ENCODE measurements at places on chromosomes 11 and 22. TPM values are rescaled to one million over a fixed set of nuclear protein-coding genes. Genes with fewer than 3 reads are reported as not detected.
A peak's percentile ranks its signal among the peaks of the same experiment; 100 is the strongest.

DNA sequence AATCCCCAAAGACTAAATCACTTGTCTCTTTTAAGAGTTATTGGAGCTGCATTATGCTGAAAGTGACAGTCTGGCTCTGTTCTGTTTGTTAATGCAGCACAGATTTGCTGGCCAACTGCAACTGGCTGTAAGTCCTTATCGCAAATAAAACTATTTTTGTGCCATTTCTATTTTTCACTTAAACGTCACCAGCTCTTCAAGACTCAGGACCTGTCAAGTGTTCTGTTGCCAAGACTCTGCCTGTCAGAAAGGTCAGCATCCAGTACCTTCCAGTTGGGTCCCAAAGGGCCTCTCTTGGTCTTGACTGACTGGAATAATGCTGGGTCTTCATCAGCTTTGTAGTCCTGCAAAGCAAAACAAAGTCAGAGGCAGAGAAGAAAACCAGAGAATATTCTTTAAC lies 45.6 kb downstream of the PITPNB start:
- no peak for DNase-seq

PANX3 gene
- total RNA-seq = not detected

RTN4RL2 gene
- total RNA-seq = 0.67 TPM

MYEOV gene
- 3.8 TPM for total RNA-seq

OR8D1 gene
- not detected for total RNA-seq

MFRP gene
- total RNA-seq = not detected

DNA sequence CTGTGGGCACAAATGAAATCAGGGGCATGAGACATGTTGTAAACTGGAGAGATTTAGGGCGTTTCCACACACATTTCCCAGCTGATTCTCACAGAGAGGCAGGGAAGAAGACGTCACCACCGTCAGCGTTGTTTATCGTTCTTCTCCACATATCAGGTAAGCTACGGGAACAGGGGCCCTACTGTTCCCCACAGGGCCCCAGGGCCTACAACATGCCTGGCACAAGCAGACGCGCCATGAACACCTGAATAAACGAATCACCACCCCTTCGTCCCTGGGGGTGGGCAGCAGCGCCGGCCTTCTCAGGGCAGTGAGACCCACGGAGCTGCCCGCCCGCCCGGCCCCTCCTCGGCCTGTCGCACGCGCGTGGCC lies 342 bp downstream of the EFCAB6 start:
- peak; percentile 32 for DNase-seq

- DNase-seq = no peak
Observed at GRCh38 chr11:60280412-60280811, at the start of gene MS4A4A. Gene MS4A4A, plus strand, starts transcription at chr11:60280666. Its CDS starts 10 bp downstream, at chr11:60280676.

TMEM45B gene
- total RNA-seq = 309 TPM

SYCE3 gene
- 0.67 TPM for total RNA-seq
